Lung microvascular endothelial cell (primary cell): ENCODE measurements at places on chromosomes 5 and 9. TPM values are rescaled to one million over a fixed set of nuclear protein-coding genes. Genes with fewer than 3 reads are reported as not detected.

Gene PCDHB5
- total RNA-seq = 0.87 and 1.8 TPM in 2 replicates

Gene BTNL3
- not detected in 2 replicates for total RNA-seq

Gene TSSK1B
- not detected in 2 replicates for total RNA-seq

Gene ORM2
- not detected in 2 replicates for total RNA-seq

Gene SH3RF2
- 0.22 TPM in 1 of 2 replicates, not detected in the other for total RNA-seq

Gene PROB1
- total RNA-seq = 2.8 and 7.3 TPM in 2 replicates

Gene CCL27
- total RNA-seq = not detected in 2 replicates

Gene SLC6A7
- total RNA-seq = not detected in 2 replicates

GRCh38 chr9:85942913-85943709 is 2.2 kb downstream of the NAA35 start:
- DNase-seq = no peak

- DNase-seq = no peak
Observed at GRCh38 chr5:74652576-74652975, 12.0 kb upstream of the ENC1 start.

DNA sequence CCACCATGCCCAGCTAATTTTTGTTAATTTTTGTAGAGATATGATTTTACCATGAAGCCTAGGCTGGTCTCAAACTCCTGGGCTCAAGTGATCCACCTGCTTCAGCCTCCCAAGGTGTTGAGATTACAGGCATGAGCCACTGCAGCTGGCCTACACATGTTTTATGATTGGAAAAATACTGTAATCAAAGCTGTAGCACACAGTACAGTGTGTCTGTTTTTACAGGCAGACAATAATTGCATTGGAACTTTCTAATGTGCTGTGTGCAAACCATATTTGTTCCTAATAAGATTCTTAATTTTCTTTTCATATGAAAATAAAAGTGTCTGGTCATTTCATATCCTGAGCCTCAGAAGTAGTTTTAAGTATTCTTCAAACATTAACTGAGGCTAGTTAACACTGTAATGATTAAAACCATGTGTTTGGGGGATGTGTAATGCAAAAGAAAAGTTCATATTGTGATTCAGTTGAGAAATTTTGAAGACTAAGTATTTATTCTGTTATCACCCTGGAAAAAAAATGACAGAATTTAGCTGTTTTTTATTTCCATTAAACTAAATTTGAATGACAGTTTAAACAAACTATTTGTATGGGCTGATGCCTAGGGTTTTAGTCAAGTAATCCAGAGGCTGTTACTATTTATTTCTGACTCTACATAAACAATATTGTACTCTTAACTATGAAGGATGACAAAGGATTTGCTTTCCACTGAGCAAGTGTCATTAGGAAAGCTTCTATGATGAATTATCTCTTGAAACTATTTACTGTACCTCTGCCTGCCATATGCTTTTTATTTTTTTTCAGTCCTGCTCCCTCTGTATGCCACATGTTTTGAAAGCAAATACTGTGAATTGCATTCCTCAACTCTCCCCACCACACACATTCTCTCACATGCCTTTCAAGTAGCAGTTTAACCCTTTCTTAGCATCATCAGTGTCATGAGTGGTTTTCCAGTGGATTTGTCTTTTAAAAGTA is 111.5 kb downstream of the MTREX start:
- DNase-seq = no peak

DNA sequence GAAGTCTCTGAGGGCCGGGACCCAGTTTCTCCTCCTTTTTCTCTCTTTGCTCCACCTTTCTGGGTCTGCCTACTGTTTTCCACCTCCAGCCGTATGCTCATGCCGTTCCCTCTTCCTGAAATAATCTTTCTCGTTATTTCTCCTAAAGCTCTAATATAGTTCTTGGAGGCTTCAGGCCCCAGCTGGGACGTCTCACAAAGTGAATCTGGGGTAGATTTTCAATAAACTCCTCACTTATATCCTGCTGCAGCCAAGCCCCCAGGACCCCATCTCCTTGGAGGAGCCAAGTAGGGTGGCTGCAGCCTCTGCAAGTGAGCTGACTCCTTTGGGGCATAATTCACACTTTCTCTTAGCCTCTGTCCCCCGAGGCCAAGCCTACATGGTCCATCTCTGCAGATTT is 14.2 kb upstream of the CRB2 start:
- no peak for DNase-seq

GRCh38 chr5:130514984-130515690 is 610.9 kb downstream of the CHSY3 start:
- DNase-seq = peak; percentile 31

- no peak for DNase-seq
Observed at GRCh38 chr9:93531374-93531773, 45.0 kb upstream of the PHF2 start.

DNA sequence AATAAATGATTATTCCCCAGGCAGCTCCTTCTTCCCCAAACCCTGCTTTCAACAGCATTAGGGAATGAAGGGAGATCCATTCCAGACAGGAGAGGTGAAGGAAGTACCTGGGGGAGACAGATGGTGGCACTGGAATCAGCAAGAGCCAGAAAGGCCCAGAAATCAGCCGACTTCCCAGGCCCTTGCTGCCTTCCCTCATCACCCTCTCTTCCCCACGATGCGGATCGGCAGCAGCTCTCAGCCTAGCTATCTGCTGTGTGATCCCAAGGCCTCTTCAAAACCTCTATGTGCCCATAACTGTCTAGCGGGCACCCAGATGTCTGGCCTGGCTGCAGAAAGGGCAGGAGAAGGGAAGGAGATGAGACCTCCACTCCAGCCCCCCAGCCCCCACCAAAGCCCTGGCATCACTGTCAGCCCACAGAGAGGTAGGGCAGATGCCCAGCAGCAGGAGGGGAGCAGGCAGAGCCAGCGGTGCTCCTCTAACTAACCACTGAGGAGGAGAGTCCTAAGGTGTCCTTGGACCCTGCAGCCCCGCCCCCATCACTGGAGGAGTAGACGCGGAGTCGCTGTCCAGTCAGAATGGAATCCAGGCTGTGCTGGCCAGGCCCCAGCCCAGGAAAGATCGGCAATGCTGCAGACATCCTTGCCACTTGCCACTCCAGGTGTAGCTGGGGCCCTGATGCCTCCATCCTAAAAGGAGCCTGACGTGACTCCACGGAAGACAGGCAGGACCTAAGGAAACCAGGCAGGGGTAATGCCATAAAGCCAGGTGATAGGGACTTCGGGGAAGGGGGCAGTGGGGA is 12.7 kb downstream of the CNTFR start:
- DNase-seq = no peak

DNA sequence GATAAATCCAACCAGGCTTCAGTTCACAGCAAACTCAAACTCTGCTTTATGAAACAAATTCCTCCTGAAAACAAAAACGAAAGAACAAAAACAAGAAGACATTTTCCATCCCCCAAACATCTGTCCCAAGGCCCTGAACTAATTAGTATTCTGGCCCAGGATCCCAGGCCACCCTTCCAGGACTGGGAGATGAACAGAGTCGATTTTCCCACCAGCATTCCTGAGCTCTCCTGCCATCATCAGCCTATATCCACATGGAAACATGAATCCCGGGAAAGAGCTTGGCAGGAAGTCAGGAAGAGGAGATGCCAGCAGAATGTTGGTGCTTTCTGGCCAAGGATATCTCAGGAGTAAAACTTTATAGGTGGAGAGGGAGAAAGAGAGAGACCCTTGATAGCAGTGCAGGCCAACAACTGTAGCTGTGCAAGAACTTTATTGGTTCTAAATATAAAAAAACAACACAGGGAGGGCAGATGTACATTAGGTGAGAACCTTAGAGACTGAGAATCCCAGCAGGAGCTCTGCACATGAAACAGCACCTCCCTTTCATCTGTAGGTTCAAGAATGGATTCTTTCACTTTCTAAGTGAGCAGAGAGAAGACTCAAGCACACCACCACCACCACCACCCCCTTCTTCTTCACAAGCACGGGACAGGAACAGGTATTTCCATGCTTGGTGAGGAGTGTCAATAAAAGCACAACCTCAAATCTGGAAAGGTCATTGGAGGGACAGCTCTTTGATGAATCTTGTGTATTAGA is 190.7 kb upstream of the TAS2R1 start:
- DNase-seq = no peak

GRCh38 chr5:68225188-68225910 is 9.8 kb downstream of the PIK3R1 start:
- DNase-seq = peak; percentile 78

- peak; percentile 30 for DNase-seq
Observed at GRCh38 chr9:34459941-34460340, 1.3 kb downstream of the DNAI1 start.

- peak; percentile 99 for DNase-seq
Observed at GRCh38 chr5:88826646-88827585, 56.1 kb downstream of the MEF2C start.

GRCh38 chr5:174457141-174457678 is 267.2 kb upstream of the MSX2 start:
- DNase-seq = no peak

DNA sequence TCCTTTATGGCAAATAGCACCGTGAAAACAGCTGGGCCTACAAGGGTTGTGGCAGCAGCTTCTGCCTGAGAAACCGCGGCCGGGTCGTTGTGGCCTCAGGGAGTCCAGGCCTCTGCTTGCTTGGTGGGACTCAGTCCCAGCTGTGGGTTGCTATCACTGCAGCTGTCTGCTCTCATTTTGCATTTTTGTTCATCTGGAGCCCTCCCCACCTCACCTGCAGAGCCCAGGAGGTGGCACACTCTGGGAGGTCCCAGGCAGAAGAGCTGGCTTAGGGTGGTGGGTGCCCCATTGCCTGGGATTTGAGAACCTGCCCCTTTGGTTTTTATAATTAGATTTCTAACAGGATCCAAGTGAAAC is 138.4 kb downstream of the GADD45G start:
- DNase-seq = no peak

DNA sequence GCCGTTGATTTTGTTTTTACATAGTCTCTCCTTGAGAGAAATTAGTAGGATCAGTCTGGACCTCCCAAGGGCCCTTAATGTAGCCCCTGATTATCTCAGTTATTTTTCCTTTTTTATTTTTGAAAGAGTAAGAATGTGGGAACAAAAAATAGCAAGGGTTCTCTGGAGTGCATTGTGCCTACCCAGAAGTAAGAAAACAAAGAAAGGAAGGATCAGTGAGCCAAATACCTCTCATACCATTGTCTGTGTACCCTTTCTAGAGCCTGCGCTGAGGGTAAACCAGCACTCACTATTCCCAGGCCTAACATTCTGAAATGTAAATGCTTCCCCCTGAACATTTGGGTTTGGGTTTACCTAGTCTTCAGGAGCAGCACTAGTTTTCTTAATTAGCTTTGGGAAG is 213.0 kb upstream of the TARS1 start:
- DNase-seq = no peak

GRCh38 chr9:131487001-131487400 is 15.7 kb upstream of the POMT1 start:
- DNase-seq = no peak

- DNase-seq = no peak
Observed at GRCh38 chr5:150785950-150786349, 7.4 kb downstream of the SMIM3 start.

- DNase-seq = no peak
Observed at GRCh38 chr5:138661991-138662434, 86.8 kb upstream of the HSPA9 start.

- no peak for DNase-seq
Observed at GRCh38 chr9:121871431-121872025, 220.1 kb downstream of the DAB2IP start.

- peak; percentile 24 for DNase-seq
Observed at GRCh38 chr9:27118916-27119315, 9.9 kb downstream of the TEK start.

GRCh38 chr5:167770461-167770860 is 521.0 kb upstream of the WWC1 start:
- no peak for DNase-seq
